ENCODE measurements at places on chromosomes 5 and 9. TPM values are rescaled to one million over a fixed set of nuclear protein-coding genes. Genes with fewer than 3 reads are reported as not detected.
A peak's percentile ranks its signal among the peaks of the same experiment; 100 is the strongest.

Gene GLIPR2
- 3.7 TPM for total RNA-seq

Gene ERMP1
- 11.4 TPM for total RNA-seq

DNA sequence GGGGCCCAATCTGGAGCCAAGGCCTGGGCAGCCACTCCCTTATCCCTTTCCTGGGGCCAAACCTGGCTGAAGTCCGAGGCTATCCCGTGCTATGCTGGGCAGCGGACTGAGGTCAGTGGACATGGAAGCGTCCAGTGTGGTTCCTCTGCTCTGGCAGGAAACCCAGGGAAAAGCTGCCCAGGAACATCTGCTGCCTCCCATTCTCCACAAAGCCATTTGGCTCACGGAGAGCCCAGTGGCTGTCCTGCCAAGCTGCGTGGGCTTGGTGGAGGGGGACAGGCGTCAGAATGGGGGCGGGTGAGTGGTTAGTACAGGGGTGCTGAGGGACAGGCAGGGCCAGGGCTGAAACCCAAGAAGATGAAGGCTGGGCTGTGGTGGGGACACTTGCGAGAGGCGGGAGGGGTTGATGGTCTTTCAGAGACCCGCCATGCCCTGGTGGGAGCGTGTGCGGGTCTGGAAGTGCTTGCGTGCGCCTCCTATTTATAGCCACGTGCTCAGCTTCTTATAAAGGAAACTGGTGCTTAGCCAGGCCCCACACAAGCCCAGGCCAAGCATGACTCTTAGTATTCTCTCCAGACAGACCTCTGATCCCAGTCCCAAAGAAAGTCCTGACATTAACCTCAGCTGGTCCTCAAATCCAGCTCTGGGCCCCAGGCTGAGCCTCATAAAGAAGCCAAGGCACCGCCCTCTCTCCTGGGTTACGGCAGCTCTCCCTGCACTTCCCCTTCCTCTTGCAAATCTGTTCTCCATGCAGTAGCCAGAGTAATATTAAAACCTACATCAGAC lies 9.4 kb upstream of the SLC6A7 start:
- DNase-seq = no peak

GRCh38 chr9:27407491-27407890 lies 110.5 kb upstream of the EQTN start:
- no peak for DNase-seq

DNA sequence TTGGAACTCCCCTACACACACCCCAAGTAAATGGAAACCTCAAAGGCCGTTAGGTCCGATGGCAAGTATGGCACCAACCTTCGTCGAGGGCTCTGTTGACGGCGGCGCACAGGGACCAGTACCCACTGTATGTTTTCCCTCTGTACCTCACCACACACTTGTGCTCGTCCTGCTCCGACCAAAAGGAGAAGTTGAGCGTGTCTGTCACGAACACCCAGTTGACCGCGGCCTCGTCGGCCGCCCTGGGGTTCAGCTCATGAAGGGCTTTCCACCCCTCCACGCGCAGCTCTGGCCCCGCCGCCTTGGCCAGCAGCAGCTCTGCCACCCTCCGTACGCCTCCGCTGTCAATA lies 24.0 kb downstream of the HNRNPK start:
- no peak for DNase-seq

DNA sequence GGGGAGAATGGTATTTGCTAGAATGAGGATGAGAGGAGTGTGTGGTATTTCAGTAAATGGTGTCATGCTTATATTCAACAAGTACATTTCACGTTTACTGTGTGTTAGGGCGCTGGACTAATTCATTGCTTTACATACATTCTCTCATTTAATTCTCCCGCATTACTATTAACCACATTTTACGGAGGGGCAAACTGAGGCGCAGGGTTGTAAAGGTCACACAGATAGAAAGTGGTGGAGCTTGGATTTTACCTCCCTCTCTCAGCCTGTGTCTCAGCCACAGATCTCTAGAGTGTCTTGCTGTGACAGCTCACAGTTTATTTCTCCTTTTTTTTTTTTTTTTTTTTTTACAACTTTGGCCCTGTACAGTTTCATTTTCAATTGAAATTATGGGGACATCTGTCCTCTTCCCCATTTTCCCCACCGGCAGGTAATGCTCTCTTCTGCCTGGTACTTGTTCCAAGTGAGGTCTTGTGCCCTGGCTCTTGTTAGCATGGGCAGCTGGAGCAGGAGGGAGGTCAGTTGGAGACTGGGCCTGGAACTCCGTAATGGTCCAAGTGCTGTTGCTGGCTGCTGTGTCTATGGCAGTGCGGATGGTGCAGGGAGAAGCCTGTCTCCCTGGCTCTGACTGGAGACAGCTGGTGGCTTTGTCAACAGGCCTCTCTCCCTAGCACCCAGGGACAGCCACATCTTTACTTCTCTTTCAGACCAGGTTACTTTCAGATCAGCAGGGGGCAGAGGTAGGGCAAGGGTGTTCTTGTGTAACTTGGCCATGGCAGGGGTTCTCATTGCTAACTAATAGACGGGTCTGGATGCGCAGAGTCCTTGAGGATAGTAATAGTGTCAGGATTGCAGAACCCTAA lies 20.5 kb upstream of the NDST1 start:
- peak; percentile 44 for DNase-seq

GRCh38 chr5:176959051-176959450 lies 47.5 kb downstream of the UIMC1 start:
- peak; percentile 17 for DNase-seq
